Small intestine (tissue), 16 donors: ENCODE measurements at places on chromosomes 6 and 20.
A peak's percentile ranks its signal among the peaks of the same experiment; 100 is the strongest.

DNA sequence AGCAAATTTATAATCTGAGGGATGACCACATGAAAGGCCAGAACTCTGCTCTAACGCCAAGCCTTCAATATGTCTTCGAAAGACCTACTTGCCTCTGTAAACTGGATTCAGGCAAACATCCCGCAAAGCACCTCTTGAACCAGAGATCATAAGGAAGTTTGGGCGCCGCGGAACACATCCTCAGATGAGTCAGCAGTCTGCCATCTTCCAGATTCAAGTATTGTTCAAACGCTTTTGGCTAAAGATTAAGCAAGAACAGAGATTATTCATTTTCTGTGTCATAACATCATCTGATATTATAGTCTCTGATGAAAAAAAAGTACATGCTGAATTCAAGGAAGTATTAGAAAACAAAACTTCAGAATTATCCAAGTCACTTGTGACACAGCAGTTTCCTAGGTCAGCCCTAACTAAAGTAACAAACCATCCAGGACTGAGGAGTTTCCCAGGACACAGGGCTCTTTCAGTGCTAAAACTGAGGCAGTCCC lies 20.8 kb downstream of the TBC1D7 start:
- DNase-seq: no peak

- no peak for DNase-seq
Measured at GRCh38 chr6:131191590-131191989, 56.3 kb downstream of the AKAP7 start.

- DNase-seq: no peak
Measured at GRCh38 chr6:117393045-117393444, 32.7 kb downstream of the ROS1 start.

- no peak for DNase-seq
Measured at GRCh38 chr20:35660122-35660937, 4.4 kb downstream of the CPNE1 start.

DNA sequence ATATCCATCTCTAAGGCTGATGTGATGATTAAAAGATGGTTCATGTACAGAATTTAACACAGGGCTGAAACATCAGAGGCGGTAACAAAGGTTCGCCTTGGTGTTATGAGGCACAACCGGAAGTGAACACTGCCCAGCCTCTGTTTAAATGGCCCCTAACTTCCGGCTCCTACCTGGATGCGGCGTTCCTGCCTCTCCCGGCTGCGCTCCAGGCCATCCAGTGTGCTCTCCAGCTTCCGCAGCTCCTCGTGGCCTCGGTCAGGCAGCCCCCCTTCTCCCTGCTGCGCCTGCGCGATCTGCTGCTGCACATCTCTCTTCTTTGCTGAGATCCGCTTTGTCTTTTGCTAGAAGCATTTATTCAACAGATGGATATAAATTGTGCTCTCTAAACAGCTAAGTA lies 195.3 kb downstream of the SYNE1 start:
- no peak for DNase-seq

GRCh38 chr20:20299904-20300303 lies 68.0 kb upstream of the INSM1 start:
- no peak for DNase-seq

DNA sequence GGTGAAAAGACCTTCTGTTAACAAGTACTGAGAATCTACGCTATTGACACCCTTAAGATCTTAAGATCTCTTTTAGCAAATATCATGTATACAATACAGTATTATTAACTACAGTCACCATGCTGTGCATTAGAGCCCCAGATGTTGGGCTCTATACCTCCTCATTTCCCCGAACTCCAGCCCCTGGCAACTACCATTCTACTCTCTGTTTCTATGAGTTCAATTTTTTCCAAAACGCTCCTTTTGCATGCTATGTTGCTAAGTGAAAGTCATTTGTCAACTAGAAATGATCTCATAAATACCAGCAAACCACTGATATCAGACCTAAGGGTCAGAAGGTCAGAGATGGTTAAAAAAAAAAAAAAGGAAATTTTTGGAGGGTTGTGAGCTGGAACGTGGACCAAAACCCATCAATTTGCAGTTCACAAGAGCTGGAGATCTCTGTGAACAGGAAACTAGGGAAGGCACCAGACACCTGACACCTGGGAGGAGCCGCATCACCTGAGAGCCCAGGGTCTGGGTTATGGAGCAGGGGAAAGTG lies 122.0 kb upstream of the KCNK16 start:
- no peak for DNase-seq

DNA sequence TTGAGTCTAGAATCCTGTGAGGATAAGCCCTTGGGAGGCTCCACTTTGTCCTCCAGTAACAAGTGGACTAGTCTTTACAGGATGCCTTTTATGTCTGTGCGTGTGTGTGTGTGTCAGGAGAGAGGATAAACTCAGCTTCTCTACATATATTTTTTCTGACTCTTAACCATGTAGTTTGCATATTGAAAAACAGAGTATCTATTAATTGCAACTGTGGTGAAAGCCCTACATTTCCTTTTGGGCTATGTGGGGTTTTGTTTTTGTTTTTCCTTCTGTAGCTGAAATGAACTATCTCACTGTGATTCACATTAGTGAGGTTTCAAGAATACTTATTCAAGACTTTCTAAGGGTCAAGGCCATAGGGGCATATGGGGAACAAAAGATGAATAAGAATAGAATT lies 17.7 kb downstream of the TPBG start:
- DNase-seq: no peak

- peak; percentile 95 for DNase-seq
Measured at GRCh38 chr6:44237021-44237812, 9.7 kb upstream of the HSP90AB1 start.

DNA sequence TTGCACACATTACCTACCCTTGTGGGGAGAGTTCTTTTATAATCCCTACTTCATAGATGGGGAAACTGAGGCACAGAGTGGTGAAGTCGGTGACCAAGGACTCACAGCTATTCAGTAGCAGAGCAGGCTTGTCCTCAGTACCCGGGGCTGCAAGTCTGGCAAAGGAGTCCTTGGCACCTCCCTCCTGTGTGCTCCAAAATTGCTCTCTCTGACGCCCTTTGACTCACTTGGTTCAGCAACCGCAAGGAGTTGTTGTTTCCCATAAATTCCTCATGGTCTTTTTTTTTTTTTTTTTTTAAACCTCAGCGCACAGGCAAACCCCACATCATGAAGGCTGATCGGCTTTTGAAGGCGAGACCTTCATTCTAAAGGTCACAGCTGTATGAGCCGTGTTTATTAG lies 143.2 kb downstream of the CEBPB start:
- DNase-seq: peak; percentile 46

GRCh38 chr6:5671601-5672559 lies 334.8 kb downstream of the NRN1 start:
- no peak for DNase-seq

DNA sequence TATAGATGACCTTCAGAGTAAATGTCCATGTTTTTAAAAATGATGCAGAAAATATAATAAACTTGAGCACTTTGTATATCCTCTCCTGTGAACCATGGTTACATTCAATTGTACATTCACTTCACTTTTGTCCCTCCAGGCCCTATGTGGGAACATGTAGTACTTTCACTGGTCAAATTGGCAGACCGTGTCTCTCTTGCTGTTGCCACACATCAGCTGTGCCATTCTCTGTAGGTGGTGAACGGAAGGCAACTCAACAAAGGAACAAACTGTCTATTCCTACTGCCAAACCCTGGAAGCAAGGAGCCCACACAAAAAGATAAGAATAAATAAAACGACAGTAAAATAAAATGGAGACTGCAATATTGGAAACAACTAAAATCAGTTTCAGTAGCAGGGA lies 2.0 kb downstream of the ROS1 start:
- no peak for DNase-seq

GRCh38 chr6:166490671-166491500 lies 95.6 kb downstream of the RAMACL start:
- DNase-seq: peak; percentile 72

DNA sequence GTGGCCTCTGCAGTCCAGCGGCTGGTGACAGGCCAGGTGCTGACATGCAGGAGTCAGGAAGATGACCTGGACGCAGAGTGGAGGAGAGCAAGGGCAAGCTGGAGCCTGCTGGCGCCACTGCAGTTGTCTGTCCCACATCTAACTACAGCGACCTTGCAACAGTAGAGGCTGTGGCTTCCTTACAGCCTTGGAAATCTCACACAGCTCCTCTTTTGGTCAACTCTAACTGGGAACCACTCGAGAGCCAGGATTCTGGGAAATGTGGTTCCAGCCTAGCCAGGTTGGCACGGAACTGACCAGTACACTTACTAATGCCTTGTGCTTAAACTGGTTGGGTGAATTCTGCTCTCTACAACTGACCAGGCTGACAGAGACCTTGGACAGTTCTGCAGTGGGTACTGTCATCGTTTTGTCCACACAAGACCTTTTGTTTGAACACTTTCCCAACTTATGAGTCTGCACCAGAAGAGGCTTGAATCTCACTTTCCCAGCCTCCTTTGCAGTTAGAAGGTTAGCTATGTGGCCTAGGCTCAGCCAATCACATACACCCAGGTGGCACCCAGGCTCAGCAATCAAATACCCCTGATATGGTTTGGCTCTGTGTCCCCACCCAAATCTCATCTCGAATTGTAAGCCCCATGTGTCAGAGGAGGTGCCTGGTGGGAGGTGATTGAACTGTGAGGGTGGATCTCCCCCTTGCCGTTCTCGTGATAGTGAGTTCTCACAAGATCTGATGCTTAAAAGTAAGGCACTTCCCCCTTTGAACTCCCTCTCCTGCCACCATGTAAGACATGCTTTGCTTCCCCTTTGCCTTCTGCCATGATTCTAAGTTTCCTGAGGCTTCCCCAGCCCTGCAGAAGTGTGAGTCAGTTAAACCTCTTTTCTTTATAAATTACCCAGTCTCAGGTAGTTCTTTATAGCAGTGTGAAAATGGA lies 153.5 kb downstream of the ZMYND8 start:
- DNase-seq: no peak

GRCh38 chr6:44011350-44011920 lies 115.8 kb downstream of the MRPL14 start:
- DNase-seq: no peak

DNA sequence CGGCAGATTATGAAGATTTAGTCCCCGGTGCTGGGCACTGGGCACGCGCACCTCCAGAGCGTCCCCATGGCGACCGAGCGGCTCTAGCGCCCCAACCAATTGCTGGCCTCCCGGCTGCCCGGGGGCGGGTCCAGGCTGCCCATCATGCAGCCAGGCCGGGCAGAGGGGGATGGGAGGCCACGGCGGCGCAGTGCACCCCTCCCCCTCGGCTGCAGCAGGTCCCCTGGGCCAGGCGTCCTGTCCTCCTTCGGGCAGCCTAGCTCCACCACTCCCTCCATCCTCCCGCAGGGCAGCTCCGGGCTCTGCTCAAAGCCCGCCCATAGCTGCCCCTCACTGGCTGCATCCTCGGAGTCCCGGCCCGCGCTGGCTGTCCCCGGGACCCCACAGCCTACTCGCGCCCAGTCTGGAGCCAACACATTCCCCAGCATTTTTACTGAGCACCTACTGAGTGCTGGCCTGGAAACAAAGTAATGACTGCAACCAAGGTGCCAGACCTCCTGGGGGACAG lies 99.4 kb downstream of the ASXL1 start:
- no peak for DNase-seq

DNA sequence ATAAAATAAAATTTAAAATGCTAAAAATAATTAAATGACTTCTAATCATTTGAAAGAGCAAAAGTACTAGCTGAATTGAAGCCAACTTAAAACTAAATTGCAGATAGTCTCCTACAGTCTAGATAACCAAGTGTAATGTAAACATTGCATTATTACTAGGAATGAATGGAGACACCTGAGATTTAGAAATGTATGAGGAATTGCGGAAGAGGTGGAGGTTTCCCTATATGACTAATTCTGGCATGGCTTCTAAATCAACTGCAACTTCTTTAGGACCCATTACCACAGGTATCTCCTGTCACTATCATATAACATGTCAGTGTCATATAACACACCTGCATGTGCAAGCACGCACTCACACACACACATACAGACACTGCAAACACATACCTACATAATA lies 13.2 kb upstream of the GPR6 start:
- no peak for DNase-seq

GRCh38 chr6:112113918-112114317 lies 26.5 kb downstream of the FAM229B start:
- no peak for DNase-seq

DNA sequence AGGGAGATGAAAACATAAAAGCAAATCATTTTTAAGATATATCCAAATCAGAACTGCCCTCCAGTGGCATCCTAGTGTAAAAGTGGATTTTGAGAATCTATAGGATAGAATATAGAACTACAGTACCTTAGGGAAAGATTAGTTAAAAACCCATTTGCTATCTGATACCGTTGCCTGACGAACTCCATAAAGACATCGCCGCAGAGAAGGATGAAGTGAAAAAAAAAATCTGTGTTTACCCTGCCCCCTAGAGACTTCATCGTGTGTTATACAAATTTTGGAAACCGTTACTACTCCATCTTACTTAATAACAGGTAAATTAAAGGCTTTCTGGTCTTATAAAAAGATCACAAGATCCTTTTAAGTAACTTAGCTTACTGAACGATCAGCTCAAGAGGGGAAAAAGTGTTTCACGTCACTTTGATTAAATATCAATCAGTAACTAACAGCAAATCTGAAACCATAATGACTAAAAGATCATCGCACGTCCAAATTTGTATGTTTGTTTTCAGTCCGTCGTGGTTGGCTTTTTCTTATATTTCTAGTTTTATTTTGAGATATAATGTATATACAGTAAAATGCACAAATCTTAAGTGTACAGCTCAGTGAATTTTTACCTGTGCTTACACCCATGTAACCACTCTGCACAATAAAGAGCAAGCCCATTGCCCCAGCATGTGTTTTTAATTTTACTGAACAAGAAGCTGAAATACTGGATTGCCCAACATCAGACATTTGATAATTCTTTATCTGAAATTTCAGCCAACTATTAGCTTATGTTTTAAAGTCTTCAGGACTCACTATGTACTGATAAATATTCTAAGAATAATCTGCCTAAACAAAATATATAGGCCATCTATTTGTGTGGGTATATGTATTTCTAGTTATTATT lies 881 bp upstream of the MCM3 start:
- DNase-seq: no peak
